A549 treated with RU486 at 1 μM for 4 hours (cell line): ENCODE measurements at places on chromosomes 7 and 10. TPM values are rescaled to one million over a fixed set of nuclear protein-coding genes. Genes with fewer than 3 reads are reported as not detected.

Gene LEP
- total RNA-seq = not detected in 5 replicates

Gene CNNM1
- 19.0 to 23.8 TPM (median 22.6 TPM) in 5 replicates for total RNA-seq

Gene RGR
- not detected in 5 replicates for total RNA-seq

Gene KCNK18
- not detected in 5 replicates for total RNA-seq

Gene SYCE1
- total RNA-seq = not detected in 5 replicates

Gene CYP2C19
- total RNA-seq = not detected in 5 replicates

Gene BMPER
- 6.3 to 8.6 TPM (median 7.3 TPM) in 5 replicates for total RNA-seq

Gene JAKMIP3
- 1.2 to 1.9 TPM (median 1.6 TPM) in 5 replicates for total RNA-seq

Gene AGMO
- total RNA-seq = 0.64 to 1.2 TPM (median 0.87 TPM) in 5 replicates

Gene TAS2R40
- not detected in 5 replicates for total RNA-seq

Gene CPN1
- total RNA-seq = 0.18 to 0.43 TPM (median 0.39 TPM) in 5 replicates

Gene AGAP5
- total RNA-seq = 1.4 to 2.9 TPM (median 2.4 TPM) in 5 replicates

Gene PNLIPRP2
- 0.10 to 0.32 TPM in 2 of 5 replicates, not detected in the others for total RNA-seq

Gene THSD7A
- total RNA-seq = 1.3 to 3.3 TPM (median 2.6 TPM) in 5 replicates

Gene PRSS2
- not detected in 5 replicates for total RNA-seq

Gene FANK1
- 2.4 to 3.8 TPM (median 3.0 TPM) in 5 replicates for total RNA-seq

Gene MEIG1
- total RNA-seq = 0.69 to 2.5 TPM (median 1.1 TPM) in 5 replicates

Gene OGDHL
- total RNA-seq = 0.07 to 0.24 TPM (median 0.15 TPM) in 5 replicates

Gene VAX1
- 1.2 to 1.7 TPM (median 1.4 TPM) in 5 replicates for total RNA-seq

Gene OGDH
- 25.8 to 28.8 TPM (median 27.5 TPM) in 5 replicates for total RNA-seq

Gene CYP2E1
- total RNA-seq = 0.18 to 0.35 TPM (median 0.22 TPM) in 5 replicates

Gene DNTT
- not detected in 5 replicates for total RNA-seq

Gene CAMK2B
- 0.09 to 0.46 TPM (median 0.29 TPM) in 5 replicates for total RNA-seq

Gene LBX1
- not detected in 5 replicates for total RNA-seq

Gene SPDYE9
- total RNA-seq = not detected in 5 replicates

Gene STEAP4
- 0.03 TPM in 1 of 5 replicates, not detected in the others for total RNA-seq

Gene AEBP1
- 0.05 TPM in 1 of 5 replicates, not detected in the others for total RNA-seq

Gene ZNF503
- total RNA-seq = 8.8 to 14.5 TPM (median 13.8 TPM) in 5 replicates

Gene C10orf67
- total RNA-seq = 0.03 to 0.24 TPM (median 0.13 TPM) in 4 of 5 replicates, not detected in the other

Gene EIF4H
- total RNA-seq = 284 to 322 TPM (median 314 TPM) in 5 replicates

Gene RAMP3
- total RNA-seq = not detected in 5 replicates

Gene MARCHF5
- 28.9 to 34.3 TPM (median 32.7 TPM) in 5 replicates for total RNA-seq

Gene OR13A1
- total RNA-seq = not detected in 5 replicates

Gene FOXP2
- not detected in 5 replicates for total RNA-seq

Gene CALY
- total RNA-seq = 0.54 to 1.3 TPM (median 0.72 TPM) in 5 replicates

Gene LRGUK
- total RNA-seq = 0.28 to 0.53 TPM (median 0.35 TPM) in 5 replicates

Gene NEUROD6
- not detected in 5 replicates for total RNA-seq

Gene SYT15B
- 2.1 to 3.8 TPM (median 3.2 TPM) in 5 replicates for total RNA-seq

Gene HSPA12A
- 9.3 to 13.0 TPM (median 12.2 TPM) in 5 replicates for total RNA-seq
